ENCODE measurements at places on chromosomes 16 and 17.

- DNase-seq = no peak
Measured at GRCh38 chr16:23407436-23408127, 45.4 kb downstream of the COG7 start.

DNA sequence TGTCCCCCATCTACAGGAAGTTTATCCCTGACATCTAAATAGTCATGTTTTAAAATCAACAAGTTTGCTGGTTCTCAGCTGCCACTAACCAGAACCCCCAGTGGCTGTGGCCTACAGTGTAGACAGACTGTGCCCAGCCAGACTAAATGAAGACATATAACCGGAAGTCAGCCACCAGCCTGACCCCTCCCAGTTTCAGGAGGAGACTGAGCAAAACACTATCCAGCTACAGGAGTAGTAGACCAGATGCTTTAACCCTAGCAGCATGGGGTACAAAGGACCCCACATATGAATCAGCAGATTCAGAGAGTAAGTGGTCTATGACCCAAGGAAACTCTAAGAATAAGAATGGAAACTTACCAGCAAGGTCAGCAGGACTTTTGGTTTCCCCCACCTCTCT lies 83.4 kb downstream of the HIC1 start:
- DNase-seq = no peak

GRCh38 chr17:7233701-7234082 lies 625 bp downstream of the DVL2 start:
- DNase-seq = no peak

DNA sequence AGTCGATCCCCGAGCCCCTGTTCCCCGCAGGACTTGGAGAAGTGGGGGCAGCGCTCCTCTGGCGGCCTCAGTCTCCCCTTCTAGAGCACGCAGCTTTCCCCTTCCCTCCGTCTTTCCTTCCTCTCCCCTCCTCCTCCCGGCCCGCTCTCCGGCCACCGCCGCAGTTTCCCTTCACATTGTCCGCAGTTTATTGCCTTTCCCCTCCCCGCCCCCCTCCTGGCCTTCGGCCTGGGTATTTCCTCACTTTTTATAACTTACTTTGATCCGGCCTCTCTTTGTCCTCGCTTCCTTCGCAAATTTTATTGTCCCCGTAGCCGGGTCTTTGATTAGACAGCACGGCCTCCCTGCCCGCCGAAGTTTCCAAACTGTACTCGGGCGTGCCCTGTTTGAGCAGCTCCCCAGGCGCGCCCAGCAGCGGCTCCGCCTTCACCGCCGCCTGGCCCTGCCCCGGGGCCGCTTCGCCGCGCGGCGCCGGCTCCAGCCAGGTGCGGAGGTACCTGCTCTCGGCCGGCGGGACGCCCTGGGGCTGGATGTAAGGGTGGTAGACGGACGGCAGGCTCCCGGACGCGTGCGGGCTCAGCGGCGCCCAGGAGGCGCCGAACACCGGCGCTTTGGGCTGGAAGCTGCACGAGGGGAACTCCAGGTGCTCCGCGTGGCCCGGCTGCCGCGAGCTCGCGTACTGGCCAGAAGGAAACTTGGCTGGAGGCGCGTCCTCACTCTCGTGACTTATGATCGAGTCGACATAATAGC lies 488 bp downstream of the HOXB9 start:
- DNase-seq = no peak

- DNase-seq = no peak
Measured at GRCh38 chr16:47519546-47519945, 58.4 kb downstream of the PHKB start.

DNA sequence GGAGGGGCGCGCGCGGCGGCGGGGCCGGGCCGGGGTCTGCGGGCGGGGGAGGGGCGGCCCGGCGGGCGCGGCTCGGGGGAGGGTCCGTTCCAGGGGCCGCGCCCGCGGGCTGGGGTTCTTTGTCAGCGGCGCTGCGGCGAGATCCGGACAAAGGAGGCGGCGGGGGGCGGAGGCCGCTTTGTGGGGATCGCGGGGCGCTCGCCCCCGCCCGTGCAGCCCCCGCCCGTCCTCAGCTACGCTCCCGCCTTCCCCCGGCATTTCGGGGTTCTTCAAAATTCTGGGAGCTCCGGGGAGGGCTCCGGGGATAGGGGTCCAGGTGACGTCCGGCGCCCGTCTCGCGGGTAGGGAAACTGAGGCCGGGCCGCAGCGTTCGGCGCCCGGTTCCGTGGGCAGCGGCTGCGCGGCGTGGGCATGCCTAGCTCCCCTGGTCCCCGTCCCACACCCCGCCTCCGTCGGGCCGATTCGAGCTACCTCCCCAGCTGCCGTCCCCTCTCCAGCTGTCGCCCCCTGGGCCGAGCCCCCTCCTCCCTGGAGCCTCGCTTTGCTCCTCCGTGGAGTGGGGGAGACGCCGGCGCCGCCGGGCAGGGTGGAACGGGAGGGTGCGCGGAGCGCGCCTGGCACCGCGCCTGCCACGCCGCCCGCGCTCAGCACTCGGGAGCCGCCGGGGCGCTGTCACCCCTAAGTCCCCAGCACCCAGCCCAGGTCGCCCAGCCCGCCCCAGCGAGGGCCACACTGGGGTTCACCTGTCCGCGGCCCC lies 546 bp downstream of the SNN start:
- no peak for DNase-seq

DNA sequence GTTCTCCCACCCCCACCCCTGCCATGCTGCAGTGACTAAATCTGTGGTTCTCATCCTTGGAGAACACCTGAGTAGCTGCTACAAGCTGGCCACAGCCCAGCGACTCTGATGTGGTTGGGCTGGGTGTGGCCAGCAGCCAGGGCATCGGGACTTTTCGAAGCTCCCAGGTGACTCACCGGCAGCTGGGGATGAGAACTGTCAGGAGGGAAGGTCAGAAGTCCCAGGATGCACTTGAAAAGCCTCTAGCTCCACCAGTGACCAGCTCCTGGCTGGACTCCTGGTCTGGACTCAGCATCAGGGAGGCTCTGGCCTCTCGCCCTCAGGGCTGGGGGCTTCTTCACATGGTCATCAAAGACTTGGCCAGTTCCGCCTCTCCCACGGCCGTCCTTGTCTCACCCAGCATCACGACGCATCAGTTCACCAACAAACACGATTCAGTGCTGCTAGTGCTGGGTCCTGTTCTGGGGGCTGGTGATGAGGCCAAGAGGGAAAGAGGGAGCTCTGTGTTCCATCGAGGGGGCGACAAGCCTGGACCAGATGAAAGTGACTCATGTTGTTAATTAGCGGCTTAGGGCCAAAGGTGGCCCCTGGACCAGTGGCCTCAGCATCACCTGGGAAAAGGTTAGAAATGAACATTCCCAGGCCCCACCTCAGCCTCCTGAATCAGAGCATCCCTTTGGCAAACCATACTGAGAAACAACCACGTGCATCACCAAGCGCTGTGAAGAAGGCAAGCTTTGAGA lies 3.9 kb upstream of the C17orf99 start:
- DNase-seq = no peak

GRCh38 chr17:9890124-9890523 lies 14.9 kb downstream of the RCVRN start:
- no peak for DNase-seq

DNA sequence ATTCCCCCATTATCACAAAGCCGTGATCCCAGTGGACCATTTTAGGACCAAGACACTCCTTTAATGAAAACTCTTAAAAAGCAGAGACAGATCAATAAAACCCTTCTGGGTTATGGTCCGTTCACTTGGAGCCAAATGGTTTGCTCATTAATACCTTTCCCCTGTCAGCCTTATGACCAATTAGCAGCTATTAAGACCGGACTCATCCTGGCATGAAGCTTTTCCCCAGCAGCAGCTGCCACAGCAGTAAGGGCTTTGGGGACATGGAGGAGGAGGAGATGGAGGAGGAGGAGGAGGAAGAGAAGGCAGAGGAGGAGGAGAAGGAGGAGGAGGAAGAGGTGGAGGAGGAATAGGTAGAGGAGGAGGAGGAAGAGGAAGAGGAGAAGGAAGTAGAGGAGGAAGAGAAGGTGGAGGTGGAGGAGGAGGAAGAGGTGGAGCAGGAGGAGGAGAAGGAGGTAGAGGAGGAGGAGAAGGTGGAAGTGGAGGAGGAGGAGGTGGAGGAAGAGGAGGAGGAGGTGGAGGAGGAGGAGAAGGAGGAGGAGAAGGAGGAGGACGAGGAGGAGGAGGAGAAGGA lies 50.1 kb upstream of the IRX3 start:
- DNase-seq = no peak

DNA sequence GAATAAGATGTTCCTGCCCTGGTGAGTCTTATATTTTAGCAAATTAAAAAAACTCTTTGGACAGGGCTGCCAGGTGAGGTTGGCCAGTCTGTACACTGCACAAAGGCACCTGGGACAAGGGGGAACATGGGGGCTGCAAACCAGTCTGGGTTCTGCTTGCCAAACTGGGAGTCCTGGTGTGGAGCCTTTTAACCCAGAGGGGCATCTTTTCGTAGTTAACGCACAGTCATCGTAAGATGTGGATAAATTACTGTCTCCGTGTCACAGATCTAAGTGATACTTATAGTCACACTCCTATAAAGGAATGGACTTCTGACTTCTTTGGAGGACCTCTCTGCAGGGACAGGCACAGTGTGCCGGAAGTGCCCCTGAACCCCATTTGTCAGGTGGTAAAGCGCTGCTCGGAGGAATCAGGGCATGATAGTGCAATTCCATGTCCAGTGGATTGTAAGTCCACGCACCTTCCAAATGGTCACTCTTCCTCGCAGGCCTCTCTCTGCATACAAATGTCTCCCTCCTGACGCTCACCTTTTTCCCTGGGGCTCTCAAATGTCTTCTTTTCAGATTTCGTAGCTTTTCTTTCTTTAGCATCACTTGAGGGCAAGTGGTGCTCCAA lies 14.7 kb downstream of the DEXI start:
- DNase-seq = no peak

GRCh38 chr17:57669671-57670529 lies 75.2 kb downstream of the CCDC182 start:
- DNase-seq = no peak

DNA sequence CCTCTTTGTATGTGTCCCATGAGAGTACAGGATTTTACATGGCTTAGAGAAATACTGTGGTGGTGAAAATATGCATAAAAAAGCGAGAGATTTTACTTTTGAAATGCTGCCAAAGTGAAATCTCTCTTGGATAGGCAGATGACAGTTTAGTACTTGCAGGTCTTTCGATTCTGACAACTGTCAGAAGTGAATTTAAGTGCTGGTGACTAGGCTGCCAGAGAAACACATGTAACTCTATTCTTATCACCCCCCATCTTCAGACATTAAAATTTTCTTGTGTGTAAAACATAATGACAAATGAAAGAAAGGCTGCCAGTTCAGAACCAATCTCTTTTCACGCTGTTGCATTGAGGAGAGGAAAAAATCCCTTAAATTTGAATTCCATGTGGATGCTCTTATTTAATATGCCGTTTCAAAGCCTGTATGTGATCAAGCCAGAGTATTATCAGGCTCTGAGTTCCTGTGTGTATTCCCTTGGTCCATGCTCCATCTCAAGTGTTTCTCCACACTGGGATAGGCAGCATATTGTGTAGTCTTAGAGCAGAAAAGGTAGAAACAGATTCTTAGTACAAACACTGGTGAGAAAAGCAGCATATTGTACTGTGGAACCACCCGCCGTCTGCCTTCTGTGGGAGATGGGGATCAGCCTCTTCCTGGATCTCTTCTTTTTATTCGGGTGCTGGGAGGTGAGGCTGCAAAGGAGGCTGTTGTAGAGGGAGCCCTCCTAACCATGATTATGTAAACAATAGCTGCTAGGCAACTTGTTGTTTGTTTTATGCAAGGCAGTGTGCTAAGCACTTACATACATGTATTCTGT lies 291.3 kb downstream of the WWOX start:
- DNase-seq = no peak

DNA sequence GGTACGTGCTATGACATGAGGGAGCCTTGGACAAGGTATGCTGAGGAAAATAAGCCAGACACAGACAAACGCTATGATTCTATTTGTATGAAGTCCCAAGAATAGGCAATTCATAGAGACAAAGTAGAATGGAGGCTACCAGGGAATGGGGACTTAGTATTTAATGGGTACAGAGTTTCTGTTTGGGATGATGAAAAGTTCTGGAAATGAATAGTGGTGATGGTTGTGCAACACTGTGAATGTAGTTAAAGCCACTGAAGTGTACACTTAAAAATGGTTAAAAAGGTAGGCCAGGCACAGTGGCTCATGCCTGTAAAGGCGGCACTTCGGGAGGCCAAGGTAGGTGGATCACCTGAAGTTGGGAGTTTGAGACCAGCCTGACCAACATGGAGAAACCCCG lies 3.3 kb downstream of the PRPSAP1 start:
- DNase-seq = no peak
